ENCODE measurements at places on chromosomes 2 and 18.

DNA sequence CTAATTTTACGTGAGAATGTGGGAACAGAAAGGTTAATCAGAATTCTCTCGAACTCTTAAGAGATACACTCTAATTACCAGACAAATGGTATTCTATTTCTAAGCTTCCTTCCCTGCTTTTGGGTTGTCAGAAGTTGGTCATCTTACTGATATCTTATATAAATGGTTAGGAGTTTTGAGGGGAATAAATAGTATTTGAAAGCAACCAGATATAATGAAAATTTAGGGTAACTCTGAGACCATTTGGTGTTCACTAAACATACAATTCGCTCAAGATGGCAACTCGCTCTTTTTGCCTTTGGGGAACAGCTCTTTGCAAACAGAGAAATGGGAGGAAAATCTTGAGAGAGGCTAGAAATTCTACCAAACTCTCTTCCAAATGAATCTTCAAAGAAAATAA lies 250.9 kb downstream of the TCF4 start:
- no peak for DNase-seq

DNA sequence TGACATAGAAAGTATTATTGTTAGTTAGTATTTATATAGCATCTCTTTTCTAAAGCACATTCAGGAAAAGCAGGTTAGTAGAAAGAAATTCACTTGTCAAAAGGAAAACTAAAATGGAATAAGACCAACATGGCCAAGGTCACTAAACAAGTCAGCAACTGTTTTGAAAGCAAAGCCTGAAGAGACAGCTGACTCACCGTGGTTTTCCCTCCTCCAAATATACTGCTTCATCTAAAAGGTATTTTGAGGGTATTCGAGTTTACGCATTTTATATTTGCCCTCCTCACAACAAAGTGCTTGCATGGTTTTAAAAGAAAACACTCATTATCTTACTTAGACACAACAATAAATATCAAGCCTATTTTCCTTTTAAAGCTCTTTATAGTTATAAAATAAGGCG lies 24.0 kb downstream of the ZNF385B start:
- no peak for DNase-seq

GRCh38 chr2:128310094-128310716 lies 8.5 kb downstream of the HS6ST1 start:
- DNase-seq: no peak

DNA sequence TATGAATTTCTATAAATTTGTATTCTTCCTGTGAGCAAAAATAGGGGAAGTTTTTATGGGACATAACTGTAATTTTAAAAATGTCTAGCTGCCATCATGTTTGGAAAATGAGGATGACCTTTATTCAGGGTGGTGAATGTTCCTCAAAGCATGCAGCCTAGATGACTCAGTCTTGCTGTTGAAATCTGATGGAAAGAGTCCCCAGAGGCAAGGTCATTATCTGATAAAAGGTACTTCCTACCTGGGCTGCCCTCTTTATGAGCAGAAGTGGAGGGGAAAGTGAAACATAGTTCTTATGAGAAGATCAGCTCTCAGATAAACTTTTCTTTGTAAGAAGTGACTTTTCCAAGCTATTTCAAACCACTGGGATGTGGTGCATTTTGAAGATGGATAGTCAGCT lies 1144.7 kb upstream of the PIK3C3 start:
- no peak for DNase-seq

DNA sequence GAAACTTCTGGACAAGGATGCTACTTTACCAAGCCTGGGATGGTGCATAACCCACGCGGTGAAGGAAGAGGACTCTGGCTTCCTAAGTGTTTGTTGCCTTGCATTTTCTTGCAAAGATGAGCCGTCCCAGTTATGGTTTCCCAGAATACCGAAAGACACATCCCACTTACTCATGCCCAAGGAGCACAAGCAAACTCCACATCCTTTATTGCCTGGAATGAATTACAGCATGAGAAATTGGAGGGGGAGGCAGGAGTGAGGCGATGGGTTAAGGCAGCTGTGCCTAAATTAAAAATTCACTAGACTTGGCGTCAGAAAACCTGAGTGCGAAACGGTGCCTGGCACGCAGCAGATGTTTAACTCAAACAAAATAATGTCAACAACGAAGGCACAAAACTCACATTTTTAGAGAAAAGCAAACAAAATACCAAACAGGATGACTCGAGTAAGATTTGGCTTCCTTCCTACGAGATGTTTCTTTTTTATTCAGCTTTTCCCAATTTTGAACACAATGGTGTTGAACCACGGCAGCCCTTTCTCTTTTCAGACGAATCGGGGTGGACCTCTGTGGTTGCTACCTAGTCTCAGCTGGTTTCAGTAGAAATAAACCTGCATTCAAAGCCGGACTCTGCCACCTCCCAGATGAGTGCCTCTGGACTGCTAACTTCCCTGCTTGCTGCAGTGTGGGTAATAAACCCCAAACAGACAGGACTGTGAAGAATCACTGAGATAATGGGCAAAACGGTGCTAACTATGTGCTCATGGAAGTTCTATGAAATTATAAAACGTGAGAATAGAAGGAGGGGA lies 100.3 kb upstream of the NCK2 start:
- no peak for DNase-seq

- no peak for DNase-seq
Measured at GRCh38 chr18:48365965-48366364, 43.2 kb downstream of the ZBTB7C start.

DNA sequence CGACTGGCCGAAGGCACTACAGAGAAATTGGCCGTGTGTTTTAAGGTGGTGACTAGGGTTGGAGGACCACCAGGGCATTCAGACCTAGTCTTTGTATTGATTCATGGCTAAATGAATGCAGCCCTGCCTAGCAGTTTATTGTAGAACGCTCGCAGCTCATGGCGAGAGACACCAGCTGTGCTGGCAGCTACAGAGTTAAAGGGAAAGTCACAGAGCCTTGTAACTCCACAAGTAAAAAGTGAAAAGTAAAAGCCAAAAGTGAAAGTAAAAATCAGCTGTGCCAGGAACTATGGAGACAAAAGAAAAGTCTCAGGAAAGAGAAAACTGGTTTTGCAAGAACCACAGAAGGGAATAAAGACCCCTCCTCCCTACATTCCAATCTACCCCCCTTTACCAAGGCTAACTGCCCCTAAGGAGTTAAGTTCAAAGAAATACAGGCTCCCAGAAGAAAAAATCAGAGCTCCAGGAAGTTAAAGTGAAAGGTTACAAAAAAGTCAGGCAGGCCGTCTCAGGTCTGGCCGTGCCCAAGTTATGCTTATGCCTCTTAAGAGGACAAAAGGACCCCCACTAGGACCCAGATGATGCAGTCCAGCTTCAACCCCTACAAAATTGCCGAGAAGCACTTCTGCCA lies 46.4 kb upstream of the SELENOI start:
- peak; percentile 33 for DNase-seq

DNA sequence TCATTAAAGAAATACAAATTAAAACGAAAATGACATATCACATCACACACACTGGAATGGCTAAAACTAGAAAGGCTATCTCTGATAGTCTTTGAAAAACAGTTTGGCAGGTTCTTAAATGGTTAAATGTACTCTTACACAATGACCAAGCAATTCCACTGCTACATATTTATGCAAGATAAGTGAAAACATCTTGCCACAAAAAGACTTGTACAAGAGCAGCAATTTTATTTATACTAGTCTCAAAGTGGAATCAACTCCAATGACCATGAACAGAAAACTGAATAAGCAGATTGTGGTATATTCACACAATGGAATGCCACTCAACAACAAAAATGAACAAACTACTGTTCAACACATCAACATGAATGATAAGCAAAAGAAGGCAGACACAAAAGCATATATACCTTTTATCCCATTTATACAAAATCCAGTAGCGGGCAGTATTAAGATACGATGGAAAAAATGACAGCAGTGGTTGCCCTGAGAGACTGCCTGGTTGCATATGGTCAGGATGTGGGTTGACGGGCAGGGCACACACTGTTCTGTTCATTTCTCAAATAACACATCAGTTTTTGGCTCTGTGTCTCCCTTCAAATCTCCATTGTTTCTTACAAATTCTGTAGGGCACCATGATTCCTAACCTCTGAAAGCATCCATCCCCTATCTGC lies 25.4 kb downstream of the SP100 start:
- DNase-seq: no peak

DNA sequence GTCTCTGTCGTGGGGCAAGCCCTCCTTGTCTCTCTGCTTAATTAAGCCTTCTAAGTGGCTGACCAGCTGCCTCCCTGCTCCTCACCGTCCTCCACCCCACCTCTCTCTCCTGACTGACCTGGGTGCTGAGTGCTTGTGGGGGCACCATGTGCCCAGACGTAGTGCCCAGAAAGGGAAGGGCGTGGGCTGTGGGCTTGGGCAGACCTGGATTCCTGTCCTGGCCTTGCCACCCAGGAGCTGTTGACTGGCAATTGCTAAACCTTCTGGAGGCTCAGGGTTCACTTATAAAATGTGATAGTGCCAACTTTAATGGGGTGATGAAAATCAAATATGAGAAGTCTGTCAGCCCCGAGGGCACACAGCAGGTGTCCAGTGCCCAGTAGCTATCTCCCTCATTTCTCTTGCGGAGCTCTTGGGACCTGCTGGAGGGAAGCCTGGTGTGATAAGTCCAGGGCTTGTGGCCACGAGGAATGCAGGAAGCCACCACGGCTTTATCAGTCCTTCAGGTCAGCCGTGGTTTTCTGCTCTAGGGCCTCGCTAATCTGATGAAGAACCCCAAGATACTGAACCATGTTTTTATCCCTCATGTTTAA lies 22.0 kb upstream of the INHBB start:
- DNase-seq: no peak

DNA sequence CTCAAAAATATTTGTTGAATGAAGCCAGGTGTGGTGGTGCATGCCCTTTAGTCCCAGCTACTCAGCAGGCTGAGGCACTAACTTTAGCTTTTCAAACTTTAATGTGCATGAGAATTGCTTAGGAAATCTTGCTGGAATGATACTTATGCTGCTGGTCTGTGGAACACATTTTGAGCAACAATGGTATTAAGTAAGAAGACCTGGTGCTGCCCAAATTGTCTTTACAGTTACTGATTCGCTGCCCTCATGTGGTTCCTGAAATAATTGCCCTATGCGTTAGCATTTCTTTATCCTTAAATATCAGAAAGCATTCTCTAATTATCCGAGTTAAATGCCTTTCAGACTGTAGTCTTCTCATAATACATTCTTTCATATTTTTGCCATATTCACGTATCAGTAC lies 76.0 kb upstream of the SESTD1 start:
- peak; percentile 12 for DNase-seq

DNA sequence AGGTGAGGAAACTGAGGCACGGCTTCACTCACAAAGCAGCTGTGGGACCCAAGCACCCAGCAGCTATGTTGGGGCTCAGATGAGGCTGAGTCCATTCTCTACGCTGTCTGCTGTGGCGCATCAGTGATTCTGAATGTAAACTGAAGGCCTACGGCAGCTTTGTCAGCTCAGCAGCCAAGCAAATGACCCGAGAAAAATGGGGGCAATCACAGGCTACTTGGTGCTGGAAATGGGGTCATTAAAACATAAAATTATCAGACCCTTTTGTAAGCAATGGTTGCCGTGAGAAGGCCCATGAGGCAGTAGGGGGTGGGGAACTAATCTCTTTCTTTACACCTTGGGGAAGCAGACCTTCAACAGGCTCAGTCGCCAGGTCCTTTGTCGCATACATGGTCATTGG lies 84.0 kb upstream of the ZCCHC2 start:
- no peak for DNase-seq

DNA sequence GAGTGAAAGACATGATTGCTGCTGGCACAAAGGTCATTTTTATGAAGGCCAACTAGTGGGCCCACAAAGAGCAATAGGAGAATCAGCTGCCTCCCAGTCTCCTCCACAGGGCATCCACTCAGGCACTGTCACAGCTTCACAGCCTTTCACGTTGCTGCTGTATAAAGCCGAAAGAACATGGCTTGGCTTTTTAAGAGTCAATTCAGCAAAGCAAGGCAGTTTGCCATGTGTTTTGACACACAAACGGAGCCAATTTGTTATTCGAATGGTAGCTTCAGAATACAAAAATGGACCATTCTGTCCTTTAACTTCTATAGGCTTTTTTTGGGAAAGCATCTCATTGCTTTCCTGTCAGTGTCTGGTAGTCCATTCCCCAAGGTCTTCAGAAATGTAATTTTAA lies 283.4 kb upstream of the PARD3B start:
- no peak for DNase-seq

DNA sequence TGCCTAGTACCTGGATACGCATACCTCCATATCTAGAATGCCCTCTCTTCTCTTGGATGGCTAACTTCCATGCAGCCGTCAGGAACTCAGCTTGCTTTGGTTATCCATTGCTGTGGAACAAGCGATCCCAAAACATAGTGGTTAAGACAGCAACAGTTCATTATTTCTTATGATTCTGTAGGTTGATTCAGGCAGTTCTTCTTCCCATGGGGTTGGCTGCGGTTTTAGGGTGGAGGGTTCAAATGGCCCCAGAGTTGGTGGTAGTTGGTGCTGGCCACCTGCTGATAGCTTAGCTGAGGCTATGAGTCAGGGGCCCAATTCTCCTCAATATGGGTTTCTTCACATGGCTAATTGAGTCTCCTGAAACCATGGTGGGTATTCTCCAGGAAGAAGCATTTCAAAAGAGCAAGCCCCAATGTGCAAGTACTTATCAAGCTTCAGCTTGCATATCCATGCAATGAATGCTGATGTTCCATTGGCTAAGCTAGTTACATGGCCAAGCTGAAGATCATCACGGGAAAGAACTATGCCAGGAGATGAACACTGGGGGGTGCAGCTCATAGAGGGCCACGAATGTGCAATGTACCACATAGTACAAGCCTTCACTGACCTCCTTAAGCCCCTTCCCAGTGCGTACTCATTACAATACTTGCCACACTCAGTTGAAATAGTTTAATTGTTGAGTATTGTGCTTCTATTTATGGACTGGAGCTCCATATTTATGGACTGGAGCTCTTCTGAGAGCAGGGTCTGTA lies 10.0 kb upstream of the RHOB start:
- DNase-seq: no peak

- DNase-seq: no peak
Measured at GRCh38 chr2:42184346-42184745, 15.2 kb downstream of the EML4 start.

DNA sequence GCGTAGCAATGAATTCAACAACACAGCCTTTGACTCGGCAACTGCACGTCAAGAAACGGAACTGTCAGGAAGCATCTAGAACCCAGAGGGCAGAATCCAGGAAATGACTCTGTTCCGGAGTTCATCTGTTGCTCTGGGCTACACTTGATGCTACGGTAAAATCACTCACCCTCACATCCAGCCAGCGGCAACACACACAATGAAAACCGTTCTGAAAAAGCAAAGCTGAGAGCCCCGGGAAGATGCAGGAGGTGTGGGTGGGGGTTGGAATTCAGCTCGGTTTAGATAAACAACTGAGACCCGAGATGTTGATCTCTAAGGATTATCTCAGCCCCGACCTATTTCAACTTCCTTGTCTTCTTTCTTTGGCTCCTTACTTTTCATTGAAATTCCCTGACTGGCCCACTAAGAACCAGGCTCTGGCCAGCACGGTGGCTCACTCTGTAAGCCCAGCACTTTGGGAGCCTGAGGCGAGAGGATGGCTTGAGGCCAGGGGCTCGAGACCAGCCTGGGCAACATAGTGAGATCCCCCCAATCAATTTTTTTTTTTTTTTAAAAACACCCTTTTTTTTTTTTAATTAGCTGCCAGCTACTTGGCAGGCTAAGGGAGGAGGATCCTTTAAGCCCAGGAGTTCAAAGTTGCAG lies 13.3 kb upstream of the RAB17 start:
- peak; percentile 98 for DNase-seq
